ENCODE measurements at places on chromosomes 7 and 10.

DNA sequence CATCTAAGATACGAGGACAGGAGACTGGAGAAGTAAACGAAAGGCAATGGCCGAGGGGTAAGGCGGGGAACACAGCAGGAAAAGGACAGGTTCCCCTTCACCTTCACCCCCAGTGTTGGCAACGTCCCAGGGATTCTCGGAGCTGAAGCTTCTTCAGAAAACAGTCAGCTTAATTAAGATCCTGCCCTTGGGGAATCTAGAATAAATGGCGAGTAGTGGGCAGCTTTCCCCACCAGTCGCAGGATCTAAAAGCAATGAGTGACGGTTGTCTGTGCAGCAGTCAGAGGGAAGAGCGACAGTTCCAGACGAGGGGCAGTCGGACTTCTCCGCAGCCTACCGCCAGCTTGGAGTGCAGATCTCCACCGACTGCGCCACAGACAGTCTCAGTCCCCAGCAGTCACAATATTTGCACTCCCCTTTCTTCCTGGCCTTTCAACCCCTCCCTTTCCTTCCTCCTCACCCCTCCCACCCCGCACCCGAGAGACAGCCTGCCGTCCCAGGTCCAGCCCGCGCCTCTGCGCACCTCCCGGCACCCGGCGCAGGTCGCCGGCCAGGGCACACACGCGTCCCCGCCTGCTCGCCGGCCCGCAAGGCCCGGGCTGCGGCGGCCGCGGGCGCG is 10.9 kb upstream of the SP8 start:
- no peak for DNase-seq

- no peak for DNase-seq
Measured at GRCh38 chr7:26709210-26709990, 155.0 kb downstream of the SKAP2 start.

GRCh38 chr7:48741545-48741944 is 182.8 kb upstream of the CDC14C start:
- no peak for DNase-seq

GRCh38 chr7:24987331-24987842 is 7.4 kb upstream of the OSBPL3 start:
- DNase-seq = no peak

DNA sequence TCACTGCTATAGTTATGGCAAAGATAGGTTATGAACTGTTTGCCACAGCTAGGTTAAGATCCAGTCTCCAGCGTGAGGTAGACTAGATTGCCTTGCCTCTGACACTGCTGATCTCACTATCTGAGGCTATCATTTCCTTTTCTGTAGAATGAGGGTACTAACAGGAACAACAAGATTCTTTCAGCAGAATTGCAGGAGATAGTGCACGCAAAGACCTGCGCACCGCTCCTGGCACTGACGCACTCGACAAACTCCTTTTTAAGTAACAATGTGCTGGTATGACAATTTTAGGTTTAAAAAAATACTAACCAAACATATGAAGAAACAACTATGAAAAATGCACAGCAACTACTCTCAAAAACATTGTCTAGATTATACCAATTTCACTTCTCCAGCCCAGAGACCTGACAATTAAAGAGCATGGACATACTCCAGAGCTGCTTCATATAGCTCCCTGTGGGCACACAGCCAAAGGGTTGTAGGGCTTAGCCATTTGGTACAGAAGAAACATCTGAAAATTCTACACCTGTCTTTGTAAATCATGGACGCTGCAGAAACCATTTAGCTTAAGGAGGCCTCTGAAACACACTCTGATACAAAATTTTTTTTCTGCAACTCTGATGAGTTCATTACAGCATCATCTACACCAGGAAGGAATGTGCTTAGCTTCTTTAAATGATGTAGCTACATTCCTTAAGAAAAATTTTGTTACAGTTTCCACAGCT is 7.8 kb downstream of the ADAM12 start:
- DNase-seq = no peak

DNA sequence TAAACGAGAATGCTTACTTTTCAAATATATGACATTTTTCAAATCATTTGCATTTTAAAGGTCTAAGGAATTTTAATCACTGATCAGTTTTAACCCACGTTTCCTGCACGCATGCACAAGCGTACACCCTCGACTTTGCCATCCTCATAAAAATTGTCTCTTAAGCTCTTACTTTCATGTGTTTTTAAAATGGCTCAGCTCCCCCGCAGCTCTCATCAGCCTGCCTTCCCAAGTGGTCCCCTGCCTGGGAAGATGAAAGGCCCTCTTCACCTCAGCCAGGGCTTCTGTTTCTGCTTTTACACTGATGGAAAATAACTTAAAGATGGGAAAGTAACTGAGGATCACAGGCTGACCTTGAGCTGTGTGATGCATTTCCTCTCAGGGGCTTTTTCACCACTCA is 131.6 kb upstream of the LSM8 start:
- no peak for DNase-seq

DNA sequence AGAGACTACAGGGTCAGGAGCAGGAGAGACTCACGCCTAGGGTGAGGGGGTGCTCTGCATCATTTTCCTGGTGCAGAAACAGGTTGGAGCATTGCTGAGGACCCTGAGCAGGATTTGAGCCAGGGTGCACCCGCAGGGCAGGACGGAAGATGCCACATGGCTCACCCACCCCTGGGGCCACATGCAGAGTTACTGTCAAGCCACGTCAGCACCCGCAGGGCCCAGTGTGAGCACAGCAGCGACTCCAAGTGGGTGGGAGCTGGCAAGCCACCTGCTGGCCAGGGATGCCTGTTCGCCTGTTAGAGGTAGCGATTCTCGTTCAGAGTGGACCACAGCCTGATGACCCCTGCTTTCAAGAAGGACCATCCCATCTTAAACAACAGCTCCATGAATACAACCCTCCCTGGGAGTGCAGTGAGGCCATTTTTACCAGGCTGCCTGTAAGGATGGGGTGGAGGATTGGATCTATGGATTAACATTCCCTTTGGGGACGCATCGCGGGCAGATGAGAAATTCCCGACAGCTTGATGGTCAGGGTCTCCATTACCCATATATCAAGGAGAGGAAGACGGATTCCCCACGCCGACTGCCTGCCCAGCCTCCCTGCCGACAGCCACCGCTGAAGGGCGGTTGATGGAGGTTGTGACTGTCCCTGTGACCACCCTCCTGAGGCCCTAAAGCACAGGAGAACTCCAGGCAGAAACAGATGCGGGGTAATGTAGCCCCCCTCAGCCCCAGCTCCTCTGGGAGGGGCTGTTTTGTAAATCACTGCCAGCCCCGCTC is 101.1 kb upstream of the RET start:
- no peak for DNase-seq

DNA sequence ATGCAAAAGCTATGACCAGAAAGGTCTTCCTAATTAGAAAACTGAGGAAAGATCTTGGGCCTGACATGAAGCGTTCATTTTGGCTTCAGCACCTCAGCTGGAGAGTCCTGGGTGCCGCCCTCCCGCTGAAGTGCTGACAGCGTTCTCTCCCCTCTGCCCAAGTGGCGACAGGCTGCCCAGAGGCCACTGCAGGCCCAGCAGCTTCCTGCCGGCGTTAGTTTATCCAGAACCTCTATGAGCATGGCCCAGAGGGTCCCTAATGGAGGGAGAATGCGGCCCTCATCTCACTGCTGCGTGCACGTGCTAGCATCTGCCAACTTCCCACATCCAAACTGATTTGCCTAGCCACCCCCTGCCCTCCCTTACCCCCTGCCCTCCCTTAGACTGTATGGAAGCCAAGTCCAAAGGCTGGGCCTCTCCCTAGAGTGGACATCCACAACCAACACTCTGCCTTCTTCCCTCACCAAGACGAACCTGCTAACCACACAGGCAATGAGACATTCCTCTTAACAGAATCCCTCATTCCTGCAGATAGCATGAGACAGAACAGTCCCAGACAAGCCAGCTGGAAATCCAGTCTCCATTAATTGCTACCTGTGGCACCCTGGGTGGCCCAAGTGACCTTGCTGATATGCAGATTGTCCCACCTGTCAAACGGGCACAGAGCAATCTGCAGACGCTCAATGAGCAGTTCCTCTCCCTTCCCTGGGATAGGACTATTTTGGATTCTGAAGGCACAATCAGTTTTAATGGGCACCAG is 108.4 kb downstream of the C10orf90 start:
- no peak for DNase-seq

DNA sequence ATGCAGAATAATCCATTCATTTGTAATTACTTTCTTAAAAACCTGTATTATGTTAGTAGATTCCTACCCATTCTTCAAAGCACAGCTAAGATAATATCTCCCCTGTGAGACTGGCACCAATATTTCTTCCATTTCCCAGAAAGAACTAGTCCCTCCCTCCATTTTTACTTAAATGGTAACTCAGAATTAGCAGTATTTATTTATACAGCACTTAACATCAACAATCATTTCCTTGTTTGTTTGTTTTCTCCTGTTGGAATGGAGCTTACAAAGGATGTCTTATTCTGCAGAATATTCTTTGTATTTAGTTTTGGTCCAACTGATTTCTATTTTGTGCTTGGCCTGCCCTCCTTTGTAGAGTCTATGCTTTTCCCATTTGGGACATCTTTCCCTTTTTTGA is 32.1 kb upstream of the PTPN12 start:
- no peak for DNase-seq

- no peak for DNase-seq
Measured at GRCh38 chr10:58017719-58018367, 249.9 kb downstream of the IPMK start.

- no peak for DNase-seq
Measured at GRCh38 chr10:131141207-131141606, 170.3 kb downstream of the TCERG1L start.

- DNase-seq = no peak
Measured at GRCh38 chr10:76540331-76540730, 1097.3 kb downstream of the KCNMA1 start.

- no peak for DNase-seq
Measured at GRCh38 chr7:39016609-39017008, 38.9 kb downstream of the POU6F2 start.

- DNase-seq = no peak
Measured at GRCh38 chr7:74625446-74625845, 32.1 kb upstream of the GTF2I start.

GRCh38 chr7:116675812-116676355 is 3.9 kb downstream of the MET start:
- no peak for DNase-seq

DNA sequence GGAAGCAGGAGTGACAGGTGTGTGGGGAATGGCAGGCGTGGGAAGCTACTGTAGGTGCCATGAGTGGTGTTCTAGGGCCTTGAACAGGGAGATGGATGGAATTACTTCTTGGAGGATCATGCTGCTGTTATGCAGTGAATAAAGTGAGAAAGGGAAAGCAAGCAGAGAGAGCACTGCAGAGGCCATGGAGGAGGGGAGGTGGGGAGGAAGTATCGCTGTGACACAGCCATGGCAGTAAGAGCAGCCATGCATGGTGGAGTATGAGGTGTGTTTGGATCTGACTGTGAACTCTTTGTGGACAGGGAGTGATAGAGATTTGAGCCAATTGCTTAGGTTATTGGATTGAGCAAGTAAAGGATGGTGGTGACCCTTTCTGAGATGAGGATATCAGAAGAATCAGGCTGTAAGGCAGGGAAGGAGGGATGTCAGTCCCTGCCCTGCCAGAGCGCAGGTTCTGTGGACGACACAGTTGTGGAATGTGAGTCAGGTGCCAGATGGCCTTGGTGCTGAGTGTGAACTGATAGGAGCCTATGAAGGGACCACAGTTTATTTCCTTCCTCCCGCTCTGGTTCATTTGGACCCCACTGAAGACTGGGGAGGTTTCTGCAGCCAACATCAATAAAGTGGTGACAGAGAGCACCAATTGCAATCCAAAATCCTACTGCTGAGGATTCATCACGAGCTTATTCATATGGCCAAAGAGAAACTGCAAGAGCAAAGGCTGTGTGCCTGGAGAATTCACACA is 105.5 kb upstream of the TMEM72 start:
- no peak for DNase-seq

- DNase-seq = no peak
Measured at GRCh38 chr10:130388746-130389145, 252.6 kb downstream of the GLRX3 start.

GRCh38 chr7:107701191-107701590 is 40.6 kb downstream of the SLC26A4 start:
- no peak for DNase-seq

DNA sequence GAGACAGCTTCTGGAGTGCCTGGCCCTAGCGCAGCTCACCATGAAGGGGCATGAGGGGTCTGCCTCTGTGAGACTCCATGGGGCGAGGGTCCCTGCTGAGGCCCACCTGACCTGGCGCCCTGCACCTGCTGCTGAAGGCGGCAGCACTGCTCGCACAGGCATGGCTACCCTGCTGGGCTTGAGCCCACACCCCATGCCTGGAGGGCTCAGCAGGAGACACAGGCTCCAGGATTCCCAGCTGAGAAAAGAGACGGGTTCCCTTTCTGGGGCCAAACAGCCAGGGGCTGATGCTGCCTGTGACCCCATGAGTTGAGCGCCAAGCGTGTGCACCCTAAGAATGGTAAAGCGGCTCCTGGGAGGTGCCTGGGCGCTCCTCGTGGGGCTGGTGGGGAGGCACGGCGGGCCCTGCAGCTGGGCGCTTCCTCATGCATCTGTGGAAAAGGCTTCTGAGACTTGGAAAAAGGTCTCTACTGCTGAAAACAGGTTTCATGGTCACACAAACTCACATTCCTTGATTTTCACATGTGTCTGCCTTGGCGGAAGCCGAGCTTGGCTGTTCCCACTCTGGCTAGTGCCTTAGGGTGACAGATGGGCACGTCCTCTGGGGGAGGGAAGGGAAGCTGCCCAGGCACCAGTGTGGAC is 233.4 kb downstream of the ZMYND11 start:
- no peak for DNase-seq

- no peak for DNase-seq
Measured at GRCh38 chr10:66555061-66555460, 370.8 kb upstream of the LRRTM3 start.

DNA sequence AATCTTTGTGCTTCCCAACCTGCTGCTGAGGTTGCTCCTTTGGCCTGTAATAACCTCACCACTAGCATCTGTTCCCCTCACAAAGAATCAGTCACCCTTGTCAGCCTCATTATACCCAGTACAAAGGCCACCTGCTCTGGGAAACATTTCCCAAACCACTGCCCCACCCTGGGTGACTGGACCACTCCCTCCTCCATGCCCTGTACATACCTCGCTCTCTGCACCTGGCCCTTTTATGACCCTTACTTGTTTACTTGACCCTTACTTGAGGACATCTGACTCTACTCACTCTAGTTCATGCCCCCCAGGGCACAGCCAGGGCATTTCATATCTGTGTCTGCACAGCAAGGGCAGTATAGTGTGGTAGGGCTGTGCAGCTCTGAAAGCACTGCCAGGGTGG is 21.4 kb upstream of the AOC1 start:
- DNase-seq = no peak

DNA sequence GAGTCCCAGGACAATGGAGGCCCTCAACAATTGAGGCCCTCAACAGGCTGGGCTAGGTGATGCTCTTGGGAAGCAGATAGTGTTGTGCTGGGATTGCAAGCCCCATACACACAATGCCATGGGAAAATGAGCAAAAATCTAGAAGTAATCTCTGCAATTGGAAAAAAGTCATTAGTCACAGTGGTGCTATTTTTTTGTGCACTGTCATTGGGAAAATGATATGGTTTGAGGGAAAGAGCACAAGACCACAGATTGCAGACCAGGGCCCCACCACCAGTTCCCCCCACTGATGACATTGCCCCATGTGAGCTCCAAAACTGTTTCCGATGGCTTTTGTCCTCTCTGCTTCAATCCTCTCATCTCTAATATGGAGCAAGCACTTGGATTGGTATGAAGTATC is 1.9 kb downstream of the KCTD7 start:
- DNase-seq = no peak

Data from anterior cingulate cortex (tissue), 58 donors.